ENCODE measurements at places on chromosomes 12 and 14.

DNA sequence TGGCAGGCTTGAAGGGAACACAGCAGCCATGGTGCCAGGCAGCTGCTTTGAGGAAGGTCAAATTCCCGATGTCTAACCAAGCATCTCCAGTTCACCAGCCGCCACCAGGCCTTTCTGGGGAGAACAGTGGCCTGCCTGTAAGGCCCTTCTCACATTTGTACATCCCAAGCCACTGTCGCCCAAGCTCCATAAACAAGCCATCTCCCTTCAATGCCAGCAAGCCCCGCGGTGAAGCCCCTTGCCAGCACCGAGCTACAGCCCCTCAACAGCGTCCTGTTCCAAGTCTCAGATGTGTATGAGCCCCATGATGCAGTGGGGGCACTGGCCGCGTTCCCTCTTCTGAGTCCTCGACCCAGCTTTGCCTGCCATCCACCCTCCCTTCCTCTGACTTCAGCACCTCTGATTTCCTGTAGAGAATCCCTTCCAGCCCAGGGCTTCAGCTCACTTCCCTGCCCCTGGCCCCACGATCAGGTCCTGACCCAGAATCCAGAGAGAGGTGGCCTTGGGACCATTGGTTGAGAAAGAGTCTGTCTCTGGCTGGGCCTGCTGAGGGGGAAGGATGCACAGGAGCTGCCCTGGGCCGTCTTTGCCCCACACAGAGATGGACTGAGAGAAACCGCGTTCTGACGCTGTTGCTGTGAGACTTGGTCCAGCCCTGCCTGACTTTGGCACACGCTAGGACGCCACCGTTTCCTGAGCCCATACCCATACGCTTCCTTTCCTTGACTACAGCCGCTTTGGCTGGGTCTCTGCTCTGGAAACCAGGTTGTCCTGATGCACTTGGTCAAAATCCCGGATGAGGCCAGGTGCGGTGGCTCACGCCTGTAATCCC, 1.9 kb upstream of the MMP17 start:
- no peak for DNase-seq

- no peak for DNase-seq
Measured at GRCh38 chr12:2354151-2354991, 301.6 kb downstream of the CACNA1C start.

GRCh38 chr12:114789821-114790220, 105.8 kb upstream of the TBX3 start:
- no peak for DNase-seq

DNA sequence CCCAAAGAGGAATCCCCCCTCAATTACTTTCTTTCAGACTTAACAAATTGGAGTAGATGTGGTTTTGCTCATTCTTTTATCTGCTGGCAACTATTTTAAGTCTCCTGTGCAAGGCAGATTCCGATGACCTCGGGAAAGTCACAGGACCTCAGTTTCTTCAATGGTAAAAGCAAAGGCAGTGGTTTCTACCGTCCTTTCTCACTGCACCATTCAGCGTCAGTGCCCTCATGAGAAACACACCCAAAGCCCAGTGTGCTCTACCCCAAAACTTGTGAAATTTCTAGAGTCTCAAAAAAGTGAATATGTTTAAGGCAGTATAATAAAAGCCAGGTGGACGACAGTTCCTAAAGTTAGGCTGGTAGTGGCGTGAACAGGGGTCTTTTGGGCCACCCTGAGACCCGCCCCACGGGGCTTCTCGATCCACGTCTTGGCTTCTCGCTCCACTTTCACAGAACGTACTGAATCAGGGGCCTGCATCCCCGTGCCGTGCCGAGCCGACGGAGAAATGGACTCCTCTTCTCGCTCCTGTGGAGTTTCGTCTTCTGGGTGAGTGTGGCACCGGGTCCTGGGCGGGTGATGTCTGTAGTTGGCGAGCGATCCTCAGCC, 1.3 kb upstream of the ARHGAP5 start:
- no peak for DNase-seq

- DNase-seq = no peak
Measured at GRCh38 chr14:56112781-56113180, 5.4 kb upstream of the PELI2 start.

GRCh38 chr12:13979772-13980378, 1.5 kb downstream of the GRIN2B start:
- no peak for DNase-seq
